Kidney (tissue), 22 donors: ENCODE measurements at places on chromosomes 4 and X.

GRCh38 chr4:48315728-48316630 lies 25.4 kb upstream of the SLAIN2 start:
- no peaks in the 10 kb centered on the region for H3K4me1 ChIP-seq
- no peak overlapping the region for H3K27ac ChIP-seq
- H3K36me3 ChIP-seq = no peaks in the 10 kb centered on the region
- H3K4me3 ChIP-seq = no peak overlapping the region

DNA sequence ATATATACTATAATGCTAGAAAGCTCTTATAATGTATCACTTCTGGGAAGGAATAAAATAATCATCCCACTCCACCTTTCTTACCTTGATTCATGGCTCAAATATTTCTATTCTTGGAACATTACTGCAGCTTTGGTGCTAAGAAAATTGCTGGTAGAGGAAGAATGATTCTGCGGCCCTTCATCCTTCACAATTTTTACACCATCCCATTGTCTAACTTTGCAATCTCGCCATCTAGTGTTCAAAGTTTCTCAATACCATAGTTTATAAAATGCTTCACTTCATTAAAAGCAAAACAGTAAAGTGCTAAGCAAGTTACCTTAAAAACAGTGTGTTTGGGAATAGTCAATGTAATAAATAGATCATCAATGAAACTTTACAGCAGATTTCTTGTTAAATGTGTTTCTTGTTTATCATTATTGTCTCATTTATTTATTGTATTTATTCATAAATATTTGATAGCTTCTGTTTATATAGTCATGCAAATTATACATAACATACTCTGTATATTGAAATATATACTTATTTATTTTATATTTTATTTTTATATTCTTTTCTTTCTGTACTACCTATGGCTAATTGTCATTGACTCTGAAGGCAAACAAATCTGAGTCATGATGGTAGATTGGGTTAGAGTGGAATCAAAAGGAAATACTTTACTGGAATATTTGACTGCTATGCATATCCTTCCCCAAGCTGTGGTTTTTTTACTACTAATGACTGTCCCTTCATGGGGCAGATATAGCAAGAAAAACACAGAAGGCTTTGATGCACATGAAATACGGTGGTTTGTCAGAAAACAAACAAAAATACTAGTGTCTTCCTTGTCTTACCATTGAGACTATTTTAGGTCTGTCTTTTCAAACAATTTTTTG lies 390.7 kb downstream of the MAPK10 start:
- H3K27ac ChIP-seq = no peak overlapping the region
- peaks cover 4% of the 10 kb centered on the region for H3K36me3 ChIP-seq
- no peak for DNase-seq
- no peaks in the 10 kb centered on the region for H3K27me3 ChIP-seq
- H3K4me1 ChIP-seq = peaks cover 24% of the 10 kb centered on the region
- no peak overlapping the region for H3K4me3 ChIP-seq

- DNase-seq = no peak
- no peaks in the 10 kb centered on the region for H3K4me1 ChIP-seq
- no peak overlapping the region for H3K4me3 ChIP-seq
- no peaks in the 10 kb centered on the region for H3K36me3 ChIP-seq
Observed at GRCh38 chr4:186755550-186756519, 32.2 kb upstream of the FAT1 start.

- no peaks in the 10 kb centered on the region for H3K4me1 ChIP-seq
- H3K27me3 ChIP-seq = no peaks in the 10 kb centered on the region
- DNase-seq = no peak
- H3K4me3 ChIP-seq = no peak overlapping the region
Observed at GRCh38 chr4:119550857-119551532, 77.6 kb downstream of the PDE5A start.

DNA sequence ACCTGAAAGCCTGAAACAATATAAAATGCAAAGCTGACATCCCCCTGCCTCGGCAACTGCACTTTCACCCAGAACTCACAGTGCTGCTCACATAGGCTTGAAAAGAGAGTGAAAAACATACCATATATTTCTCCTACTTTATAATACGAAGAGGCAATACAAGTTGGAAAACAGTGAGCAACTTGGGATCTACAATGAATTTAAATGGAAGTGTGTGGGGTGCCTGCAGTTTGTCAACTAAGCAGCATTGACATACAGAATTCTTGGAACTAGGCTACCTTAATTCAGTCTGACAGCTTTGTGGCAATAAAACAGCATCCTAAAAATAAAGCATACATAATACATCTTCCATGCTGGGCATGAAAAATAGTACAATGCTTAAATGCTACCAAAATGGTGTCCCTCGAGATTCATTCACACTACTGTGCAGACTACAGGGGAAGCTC lies 8.0 kb downstream of the GASK1B start:
- no peak for DNase-seq
- H3K36me3 ChIP-seq = no peaks in the 10 kb centered on the region
- H3K4me3 ChIP-seq = no peak overlapping the region
- H3K27ac ChIP-seq = no peak overlapping the region
- no peaks in the 10 kb centered on the region for H3K27me3 ChIP-seq
